ENCODE measurements at places on chromosomes 11 and 22. TPM values are rescaled to one million over a fixed set of nuclear protein-coding genes. Genes with fewer than 3 reads are reported as not detected.

Gene SERPING1
- total RNA-seq: 2.0 TPM

Gene MMP11
- 8.9 TPM for total RNA-seq

Gene RBMXL2
- total RNA-seq: not detected

Gene APOBEC3B
- total RNA-seq: 13.9 TPM

Gene NLRP14
- not detected for total RNA-seq

GRCh38 chr11:62592146-62592815, 958 bp upstream of the TUT1 start:
- H3K4me3 ChIP-seq: peak overlapping the region; percentile 58
- H3K27ac ChIP-seq: peak overlapping the region; percentile 62
- no peak for DNase-seq
- H3K27me3 ChIP-seq: no peaks in the 10 kb centered on the region
- H3K36me3 ChIP-seq: peaks cover 26% of the 10 kb centered on the region
- peaks cover 45% of the 10 kb centered on the region for H3K4me1 ChIP-seq

- DNase-seq: no peak
- H3K36me3 ChIP-seq: no peaks in the 10 kb centered on the region
- no peak overlapping the region for H3K27ac ChIP-seq
- H3K4me1 ChIP-seq: no peaks in the 10 kb centered on the region
- H3K4me3 ChIP-seq: no peak overlapping the region
Observed at GRCh38 chr11:64531906-64532312, 59.1 kb upstream of the SLC22A12 start.

DNA sequence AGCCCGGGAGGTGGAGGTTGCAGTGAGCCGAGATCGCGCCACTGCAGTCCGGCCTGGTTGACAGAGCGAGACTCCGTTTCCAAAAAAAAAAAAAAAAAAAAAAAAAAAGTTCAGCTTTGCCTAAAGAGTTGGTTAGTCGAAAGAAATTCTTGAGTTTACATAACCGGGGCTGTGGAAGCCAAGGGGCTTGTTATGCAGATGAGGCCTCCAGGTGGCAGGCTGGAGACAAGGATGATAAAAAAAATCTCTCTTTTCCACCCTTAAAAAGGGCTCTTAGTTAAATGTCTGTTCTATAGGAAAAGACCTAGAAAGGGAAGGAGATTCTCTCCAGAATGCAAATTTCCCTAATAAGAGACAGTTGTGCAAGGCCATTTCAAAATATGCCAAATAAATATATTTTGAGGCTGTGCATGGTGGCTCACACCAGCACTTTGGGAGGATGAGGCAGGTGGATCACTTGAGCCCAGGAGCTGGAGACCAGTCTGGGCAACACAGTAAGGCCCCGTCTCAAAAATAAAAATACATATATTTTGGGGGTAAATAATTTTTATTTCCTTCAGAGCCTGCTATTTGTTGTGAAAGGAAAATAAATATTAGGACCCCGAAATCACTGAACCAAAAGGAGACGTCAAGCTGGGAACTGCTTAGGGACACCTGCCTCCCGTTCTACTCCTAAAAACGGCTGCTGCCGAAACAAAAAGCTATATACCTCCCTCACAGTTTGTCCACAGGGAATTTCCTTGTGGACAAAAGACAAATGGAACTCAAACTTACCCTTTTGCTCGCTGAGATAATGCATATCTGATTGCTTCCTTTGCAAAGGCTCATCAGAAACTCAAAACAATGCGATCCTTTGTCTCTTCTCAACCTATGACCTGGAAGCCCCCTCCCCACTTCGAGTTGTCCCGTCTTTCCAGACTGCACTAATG, 2.4 kb upstream of the IFITM2 start:
- H3K4me1 ChIP-seq: peaks cover 61% of the 10 kb centered on the region
- H3K36me3 ChIP-seq: no peaks in the 10 kb centered on the region
- DNase-seq: peak; percentile 61

- H3K4me1 ChIP-seq: peaks cover 37% of the 10 kb centered on the region
- no peak for DNase-seq
- H3K27me3 ChIP-seq: no peaks in the 10 kb centered on the region
- no peak overlapping the region for H3K4me3 ChIP-seq
- no peak overlapping the region for H3K27ac ChIP-seq
Observed at GRCh38 chr11:12274558-12275197, 102.7 kb upstream of the PARVA start.

- no peak overlapping the region for H3K27ac ChIP-seq
- no peaks in the 10 kb centered on the region for H3K36me3 ChIP-seq
- H3K4me3 ChIP-seq: no peak overlapping the region
- H3K27me3 ChIP-seq: no peaks in the 10 kb centered on the region
- H3K4me1 ChIP-seq: no peaks in the 10 kb centered on the region
- DNase-seq: no peak
Observed at GRCh38 chr11:128209138-128209435, 378.3 kb downstream of the ETS1 start.

GRCh38 chr11:86537541-86538222, 134.7 kb downstream of the ME3 start:
- no peak overlapping the region for H3K27ac ChIP-seq
- H3K4me1 ChIP-seq: no peaks in the 10 kb centered on the region
- no peak for DNase-seq
- no peaks in the 10 kb centered on the region for H3K36me3 ChIP-seq
- H3K27me3 ChIP-seq: no peaks in the 10 kb centered on the region
- no peak overlapping the region for H3K4me3 ChIP-seq
